ENCODE measurements at places on chromosomes 2 and 18.

DNA sequence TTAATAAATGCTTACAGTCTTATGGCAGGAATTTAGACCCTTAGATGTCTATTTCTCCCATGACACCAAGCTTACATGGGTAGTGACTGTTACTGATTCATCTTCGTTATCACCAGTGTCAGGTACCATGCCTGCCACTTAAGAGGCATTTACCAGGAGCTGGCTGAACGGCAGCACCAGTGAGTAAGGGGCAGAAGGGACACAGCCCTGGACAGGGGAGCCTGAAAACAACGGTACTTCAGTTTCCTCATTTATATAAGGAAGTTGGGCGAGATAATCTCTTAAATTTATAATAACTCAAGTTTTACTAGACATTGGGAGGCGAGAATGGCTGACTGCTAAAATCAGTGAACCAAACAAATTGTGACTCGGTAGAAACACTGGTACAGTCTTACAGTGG lies 1.2 kb downstream of the COA5 start:
- no peak for DNase-seq

DNA sequence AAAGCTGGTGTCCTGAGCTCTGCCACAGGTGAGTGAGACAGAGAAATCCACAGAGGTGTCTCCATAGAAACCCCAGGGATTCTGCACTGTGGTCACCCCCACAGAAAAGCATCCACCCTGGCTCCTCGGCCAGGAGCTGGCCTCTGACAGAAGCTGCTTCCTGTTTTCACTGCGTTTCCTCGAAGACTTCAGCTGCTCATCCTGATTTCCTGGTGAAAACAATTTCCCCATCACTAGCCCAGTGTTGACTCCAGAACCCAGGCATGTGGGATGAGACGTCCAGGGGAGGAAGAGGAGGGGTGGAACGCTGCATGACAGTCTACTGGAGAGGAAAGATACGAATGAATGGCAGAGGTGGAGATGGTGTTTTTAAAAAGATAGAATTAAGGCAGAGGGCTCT lies 60.3 kb upstream of the GPR45 start:
- DNase-seq = no peak

DNA sequence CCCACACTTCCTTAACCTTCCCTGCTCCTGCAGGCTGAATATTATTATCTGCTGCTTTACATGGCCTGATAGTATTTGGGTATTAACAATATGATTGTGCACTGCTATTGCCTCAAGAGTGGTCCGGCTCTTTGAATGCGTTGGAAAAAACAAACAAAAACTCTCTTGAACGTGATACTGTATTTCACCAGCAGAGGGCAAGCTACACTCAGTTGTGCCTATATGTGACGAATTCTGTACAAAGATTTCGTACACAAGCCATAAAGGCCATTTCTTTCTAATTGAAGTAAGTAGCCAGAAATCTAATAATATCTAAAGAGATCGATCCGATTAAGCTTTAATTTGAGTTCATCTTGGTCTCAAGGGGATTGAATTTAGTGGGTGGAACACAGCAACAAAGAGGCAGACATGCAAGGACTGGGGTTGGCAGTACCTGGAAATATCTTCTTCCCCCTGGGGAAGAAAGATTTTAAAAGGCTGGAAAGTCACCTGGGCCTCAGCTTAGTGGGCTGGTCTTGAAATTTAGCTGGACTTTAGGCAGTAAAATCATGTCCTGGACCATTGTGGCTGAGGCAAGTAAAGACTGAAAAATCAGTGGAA lies 49.3 kb upstream of the RAB6D start:
- peak; percentile 62 for DNase-seq

DNA sequence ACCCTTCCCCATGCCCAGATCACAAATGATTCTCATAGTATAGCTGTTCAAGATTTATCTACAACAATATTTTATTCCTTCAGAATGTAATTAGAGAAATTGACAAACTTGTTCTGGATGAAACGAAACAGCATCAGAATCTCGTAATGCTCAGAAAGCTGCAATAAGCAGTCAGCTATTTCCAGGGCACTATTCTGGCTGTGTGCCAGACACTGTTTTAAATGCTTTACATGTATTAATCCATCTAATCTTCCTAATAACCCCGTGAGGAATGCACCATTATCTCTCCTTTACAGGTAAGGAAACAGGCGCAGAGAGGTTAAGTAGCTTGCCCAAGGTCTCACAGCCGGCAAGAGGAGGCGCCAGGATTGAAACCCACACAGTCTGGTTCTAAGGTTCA lies 10.1 kb upstream of the LYPD6B start:
- no peak for DNase-seq

DNA sequence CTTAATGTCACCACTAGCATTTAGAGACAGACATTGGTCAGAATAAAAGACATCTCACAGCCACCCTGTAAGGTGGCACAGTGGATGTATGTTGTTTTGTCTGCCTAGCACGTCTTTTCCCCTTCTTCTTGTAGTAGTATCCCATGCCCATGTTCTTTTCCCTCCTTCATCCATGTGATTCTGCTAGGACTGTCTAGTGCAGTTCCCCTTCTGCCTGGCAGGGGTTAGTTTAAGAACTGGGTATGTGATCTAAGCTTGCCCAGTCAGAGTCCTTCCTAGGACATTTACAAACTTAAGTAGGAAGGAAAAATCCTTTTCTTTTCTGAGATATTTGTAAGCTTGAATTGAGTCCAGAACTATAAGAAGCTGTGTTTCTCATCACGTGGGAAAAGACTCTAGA lies 172.3 kb downstream of the BABAM2 start:
- DNase-seq = no peak

DNA sequence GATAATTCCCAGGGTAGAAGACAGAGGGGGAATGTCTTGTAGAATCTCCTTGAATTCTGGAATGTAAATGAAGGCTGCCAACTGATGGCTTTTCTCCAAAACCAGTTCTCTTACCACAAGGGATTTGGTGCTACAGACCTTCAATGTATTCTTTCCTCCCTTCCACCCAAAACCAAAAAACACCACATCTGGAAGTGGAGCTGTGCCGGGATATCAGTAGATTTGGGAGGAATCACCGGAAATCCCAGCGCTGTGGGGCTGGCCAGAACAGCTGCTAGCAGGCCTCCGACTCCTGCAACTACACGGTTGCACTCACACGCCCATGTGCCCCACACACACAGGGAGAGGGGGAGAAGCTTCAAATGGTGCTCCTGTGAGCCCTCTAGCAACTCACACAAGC lies 45.7 kb downstream of the RPL31 start:
- no peak for DNase-seq

GRCh38 chr2:68287580-68288441 lies 31.9 kb downstream of the CNRIP1 start:
- DNase-seq = no peak

DNA sequence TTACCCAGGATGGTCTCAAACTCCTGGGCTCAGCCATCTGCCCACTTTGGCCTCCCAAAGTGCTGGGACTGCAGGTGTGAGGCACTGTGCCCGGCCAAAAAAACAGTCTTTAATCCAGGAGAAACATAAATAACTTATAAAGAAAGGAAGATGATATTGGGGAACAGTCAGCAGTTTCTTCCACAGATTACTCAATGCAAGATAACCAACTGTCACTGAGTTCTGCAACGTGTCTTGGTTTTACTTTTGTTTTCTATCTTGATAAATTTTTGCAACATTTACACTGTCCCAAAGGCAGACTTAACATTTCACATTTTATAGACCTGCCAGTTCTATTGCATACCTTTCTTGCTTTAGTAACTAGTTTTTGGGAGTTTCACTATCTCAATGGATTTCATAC lies 71.1 kb downstream of the ANKRD44 start:
- no peak for DNase-seq

- peak; percentile 20 for DNase-seq
These were observed 961 bp downstream of the RBM43 start for GRCh38 chr2:151260573-151261230.

- DNase-seq = no peak
These were observed 70.5 kb upstream of the TTC39C start for GRCh38 chr18:23943903-23944624.

DNA sequence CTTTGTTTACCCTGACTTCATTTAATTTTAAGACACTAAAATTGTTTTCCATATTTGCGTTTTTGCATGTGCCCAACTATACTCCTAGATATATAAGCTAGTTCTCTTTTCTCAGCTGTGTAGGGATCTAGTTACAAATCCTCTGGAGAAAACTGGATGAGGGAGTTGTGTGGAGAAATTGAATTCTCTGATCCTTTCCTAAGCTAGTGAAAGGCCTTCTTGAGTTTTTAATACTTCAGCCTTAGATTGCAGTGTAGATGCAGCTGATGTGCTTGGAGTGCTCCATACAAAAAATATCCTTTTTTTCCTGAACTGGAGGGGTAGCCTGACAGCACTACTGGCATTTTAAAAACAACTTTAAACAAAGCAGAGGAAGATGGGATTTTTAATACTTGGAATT lies 8.6 kb upstream of the MTX2 start:
- DNase-seq = no peak

DNA sequence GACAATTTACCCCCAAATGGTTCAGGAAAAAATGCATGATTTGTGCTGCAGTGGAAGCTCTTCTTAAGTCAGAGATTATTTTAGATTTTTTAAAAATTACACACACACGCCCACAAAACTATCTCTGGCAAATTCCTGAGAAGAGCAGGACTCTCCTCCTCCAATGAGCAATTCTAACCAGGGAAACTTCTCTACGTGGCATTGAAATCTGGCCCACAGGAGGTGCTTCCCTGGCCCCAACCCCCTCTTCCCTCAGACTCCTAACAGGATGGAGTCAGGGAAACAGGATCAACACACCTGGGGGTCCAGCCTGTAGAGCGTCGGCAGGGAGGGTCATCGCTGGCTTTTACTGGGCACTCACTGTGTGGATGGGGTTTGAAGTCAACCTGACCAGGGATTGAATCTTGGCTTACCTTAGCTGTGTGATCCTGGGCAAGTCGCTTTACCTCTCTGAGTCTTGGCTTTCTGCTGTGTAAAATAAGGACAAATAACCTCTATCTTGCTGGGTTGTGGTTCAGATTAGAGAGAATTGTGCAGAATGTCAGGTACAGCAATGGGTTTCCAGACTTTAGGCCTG lies 65.4 kb upstream of the ASAP2 start:
- DNase-seq = no peak

DNA sequence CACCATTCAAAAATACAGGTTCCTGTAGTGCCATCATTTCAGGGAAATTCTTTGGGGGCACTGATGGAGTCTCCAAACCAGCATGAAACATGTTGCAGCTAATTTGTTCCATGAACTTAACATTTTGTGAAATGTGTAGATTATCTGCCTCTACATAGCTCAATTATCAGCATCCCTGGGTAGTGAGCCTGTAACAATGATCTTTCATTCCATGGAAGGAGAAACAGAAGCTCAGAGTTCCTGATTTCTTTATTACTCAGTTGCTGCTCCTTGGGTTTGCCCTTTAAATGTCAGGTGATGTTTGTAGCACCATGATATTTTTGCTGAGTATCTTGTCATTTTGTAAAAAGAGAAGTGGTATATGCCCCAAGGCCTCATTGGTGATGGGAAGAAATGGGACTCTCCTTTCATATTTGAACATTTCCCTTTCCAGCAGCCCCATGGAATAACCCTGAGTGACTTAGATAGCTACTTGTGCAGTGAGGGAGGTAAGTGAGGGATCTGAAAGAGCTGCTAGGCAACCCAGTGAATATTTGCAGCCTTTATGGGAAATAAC lies 146.9 kb downstream of the CERS6 start:
- DNase-seq = no peak

DNA sequence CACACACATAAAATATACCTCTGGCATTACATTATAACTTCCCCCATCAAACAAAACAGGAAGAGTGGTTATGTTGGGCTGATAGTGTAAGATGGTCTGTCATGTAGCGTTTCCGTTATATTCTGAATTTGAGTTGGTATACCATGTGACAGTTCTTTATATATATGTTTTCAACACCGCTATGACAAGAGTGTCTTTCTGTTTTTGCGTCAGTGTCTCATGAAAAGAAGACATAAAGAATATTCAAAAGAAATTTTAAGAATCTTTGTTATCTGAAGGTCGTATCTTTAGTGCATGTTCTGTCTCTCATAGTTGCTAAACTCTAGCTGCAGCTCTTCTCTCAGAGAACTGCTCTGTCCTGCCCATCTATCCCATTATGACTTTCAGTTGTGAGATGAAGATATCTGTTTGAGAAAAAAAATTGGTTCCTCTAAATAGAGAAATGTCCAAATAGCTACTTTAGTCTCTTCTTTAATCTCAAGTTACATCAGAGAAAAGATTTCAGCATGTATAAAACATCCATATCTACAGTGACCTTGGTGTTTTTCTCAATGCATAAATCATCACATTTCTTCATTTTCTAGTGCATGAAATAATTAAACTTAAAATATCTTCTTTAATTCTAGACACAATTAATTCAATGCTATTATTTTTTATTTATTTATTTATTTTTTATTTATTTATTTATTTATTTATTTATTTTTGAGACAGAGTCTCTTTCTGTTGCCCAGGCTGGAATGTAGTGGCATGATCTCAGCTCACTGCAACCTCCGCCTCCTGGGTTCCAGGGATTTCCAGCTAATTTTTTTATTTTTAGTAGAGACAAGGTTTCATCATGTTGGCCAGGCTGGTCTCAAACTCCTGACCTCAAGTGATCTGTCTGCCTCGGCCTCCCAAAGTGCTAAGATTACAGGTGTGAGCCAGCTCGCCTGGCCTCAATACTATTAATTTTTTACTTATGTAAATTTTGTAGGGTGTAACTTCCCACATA lies 24.3 kb upstream of the PSME4 start:
- no peak for DNase-seq

DNA sequence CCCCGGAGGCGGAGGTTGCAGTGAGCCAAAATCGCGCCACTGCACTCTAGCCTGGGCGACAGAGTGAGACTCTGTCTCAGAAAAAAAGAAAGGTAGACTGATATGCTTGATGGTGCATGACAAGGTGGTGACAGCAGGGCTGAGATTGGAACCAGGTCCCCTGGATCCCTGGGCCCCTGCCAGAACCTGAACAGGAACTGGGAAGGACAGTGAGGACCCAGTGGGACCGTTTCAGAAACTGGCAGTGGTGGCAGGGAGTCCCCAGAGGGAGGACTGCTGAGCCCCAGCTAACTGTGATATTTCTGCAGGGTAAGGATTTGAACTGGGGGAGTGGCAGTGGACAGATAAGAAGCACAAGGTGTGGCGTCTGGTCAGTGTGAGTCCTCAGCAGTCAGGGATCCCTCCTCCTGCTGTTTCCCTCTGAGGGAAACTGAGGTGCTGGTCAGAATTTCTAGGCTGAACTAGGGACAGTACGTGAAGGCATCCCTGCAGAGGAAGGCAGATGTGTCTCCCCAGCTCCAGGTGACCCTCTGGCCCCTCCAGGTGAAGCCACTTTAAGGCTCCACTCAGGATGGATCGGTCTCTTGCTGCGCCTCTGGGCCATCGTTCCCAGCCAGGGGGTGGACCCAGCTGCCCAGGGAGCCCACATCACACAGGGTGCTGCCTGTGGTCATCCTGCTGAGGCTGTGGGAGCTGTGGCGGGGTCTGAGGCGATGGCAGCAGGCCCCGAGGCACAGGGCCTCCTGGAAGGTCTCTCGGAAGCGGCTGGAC lies 5.6 kb downstream of the NMUR1 start:
- DNase-seq = no peak

- DNase-seq = peak; percentile 20
These were observed 104.7 kb upstream of the NOSTRIN start for GRCh38 chr2:168697668-168698121.

- DNase-seq = no peak
These were observed 13.5 kb upstream of the CALCRL start for GRCh38 chr2:187461294-187462261.
